ENCODE measurements at places on chromosomes 2 and 18. TPM values are rescaled to one million over a fixed set of nuclear protein-coding genes. Genes with fewer than 3 reads are reported as not detected.

GPR45 gene
- not detected for total RNA-seq

MEIS1 gene
- total RNA-seq = not detected

DPP10 gene
- not detected for total RNA-seq

CPO gene
- not detected for total RNA-seq

UGT1A10 gene
- not detected for total RNA-seq

SNRNP200 gene
- total RNA-seq = 176 TPM

EPB41L5 gene
- total RNA-seq = 2.4 TPM

LYG2 gene
- not detected for total RNA-seq

AMER3 gene
- total RNA-seq = not detected

ZBTB14 gene
- 23.4 TPM for total RNA-seq

PSMA8 gene
- 1.4 TPM for total RNA-seq

CRYBA2 gene
- not detected for total RNA-seq

ST3GAL5 gene
- total RNA-seq = 7.3 TPM

ECEL1 gene
- 0.19 TPM for total RNA-seq

CHST9 gene
- not detected for total RNA-seq

MATN3 gene
- total RNA-seq = not detected

AQP12A gene
- total RNA-seq = not detected

HAAO gene
- total RNA-seq = 0.86 TPM

GAREM1 gene
- total RNA-seq = not detected

PNPT1 gene
- total RNA-seq = 54.0 TPM

B3GNT7 gene
- not detected for total RNA-seq

TRIB2 gene
- 2.7 TPM for total RNA-seq

PKDCC gene
- not detected for total RNA-seq

FKBP1B gene
- total RNA-seq = 1.7 TPM

TBR1 gene
- 0.04 TPM for total RNA-seq

CCBE1 gene
- not detected for total RNA-seq

DCDC2C gene
- total RNA-seq = not detected

IRS1 gene
- total RNA-seq = 3.3 TPM

MYO1B gene
- total RNA-seq = 36.7 TPM

DSC1 gene
- total RNA-seq = 0.05 TPM

REG1B gene
- not detected for total RNA-seq

LYG1 gene
- 0.66 TPM for total RNA-seq

RSAD2 gene
- total RNA-seq = 8.1 TPM

GRHL1 gene
- total RNA-seq = 0.53 TPM

CDCA7 gene
- total RNA-seq = 80.4 TPM

Data from activated CD4-positive, alpha-beta T cell treated with anti-CD3 and anti-CD28 coated beads for 36 hours (primary cell).